ENCODE measurements at places on chromosomes 12 and 14.
A peak's percentile ranks its signal among the peaks of the same experiment; 100 is the strongest.

DNA sequence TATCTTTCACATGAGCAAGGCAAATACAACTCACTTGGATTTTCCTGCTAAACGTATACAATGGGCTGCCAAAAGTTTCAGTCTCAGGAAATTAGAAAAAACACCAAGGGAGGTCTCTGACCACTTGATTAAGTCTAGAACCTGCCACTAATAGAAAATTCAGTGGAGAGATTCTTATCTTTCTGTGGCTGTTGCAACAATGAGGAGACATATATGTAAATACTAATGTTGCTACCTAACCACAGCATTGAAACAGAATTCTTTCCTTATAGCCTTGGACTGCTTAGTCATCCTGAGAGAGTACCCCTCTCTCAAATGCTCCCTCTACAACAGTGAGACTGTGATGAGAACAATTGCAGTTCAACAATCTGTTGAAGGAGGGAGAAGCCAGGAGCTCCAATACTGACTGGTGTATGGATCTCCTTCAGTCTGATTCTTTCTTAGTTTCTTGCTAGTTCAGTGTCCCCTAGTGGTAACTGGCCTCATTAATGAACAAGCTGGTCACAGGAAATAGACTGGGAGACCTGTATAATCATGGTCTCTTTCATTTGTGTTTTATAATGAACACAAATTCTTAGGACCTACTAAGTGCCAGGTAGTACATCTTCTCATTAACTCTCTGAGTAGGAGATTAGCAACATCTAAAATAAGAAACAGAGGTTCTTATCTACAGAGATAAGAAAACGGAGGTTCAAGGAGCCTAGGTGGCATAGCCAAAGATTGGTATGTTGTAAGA, 164.5 kb downstream of the SLC38A4 start:
- DNase-seq = peak; percentile 89

DNA sequence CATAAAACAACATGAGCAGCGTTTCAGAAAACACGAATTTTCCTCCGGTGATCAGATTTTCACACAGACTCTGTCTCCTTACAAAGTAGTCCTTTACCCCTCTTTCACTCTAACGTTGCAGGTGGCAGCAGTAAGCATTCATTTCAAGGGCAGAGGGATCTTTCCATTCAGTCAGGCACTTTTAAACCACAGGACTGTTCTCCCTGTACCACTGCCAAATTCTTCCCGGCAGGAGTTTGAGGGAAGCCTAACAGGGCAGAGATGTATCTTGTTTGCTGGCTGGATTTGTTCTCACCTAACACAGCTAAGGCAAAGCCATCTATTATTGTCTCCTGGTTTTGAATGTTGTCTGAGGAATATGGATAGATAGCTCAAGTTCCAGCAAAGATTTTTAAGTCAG, 1187.3 kb upstream of the SEL1L start:
- no peak for DNase-seq

- DNase-seq = no peak
Measured at GRCh38 chr12:116656306-116656705, 81.6 kb downstream of the SPRING1 start.

GRCh38 chr12:7612851-7613250, 52.9 kb downstream of the APOBEC1 start:
- no peak for DNase-seq

- no peak for DNase-seq
Measured at GRCh38 chr14:96272777-96273473, 16.9 kb downstream of the BDKRB1 start.

DNA sequence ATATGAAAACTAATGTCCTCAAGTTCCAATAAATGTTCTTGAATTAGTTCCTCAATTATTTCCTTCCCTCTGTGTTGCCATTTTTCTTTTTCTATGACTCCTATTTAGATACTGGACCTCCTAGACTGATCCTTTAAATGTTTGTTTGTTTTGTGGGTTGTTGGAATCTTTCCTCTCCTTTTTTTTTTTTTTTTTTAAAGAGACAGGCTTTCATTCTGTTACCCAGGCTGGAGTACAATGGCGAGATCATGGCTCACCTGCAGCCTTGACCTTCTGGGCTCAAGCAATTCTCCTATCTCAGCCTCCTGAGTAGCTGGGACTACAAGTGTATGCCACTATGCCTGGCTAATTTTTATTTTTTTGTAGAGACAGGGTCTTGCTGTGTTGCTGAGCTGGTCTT, 9.6 kb downstream of the PRKAG1 start:
- no peak for DNase-seq

DNA sequence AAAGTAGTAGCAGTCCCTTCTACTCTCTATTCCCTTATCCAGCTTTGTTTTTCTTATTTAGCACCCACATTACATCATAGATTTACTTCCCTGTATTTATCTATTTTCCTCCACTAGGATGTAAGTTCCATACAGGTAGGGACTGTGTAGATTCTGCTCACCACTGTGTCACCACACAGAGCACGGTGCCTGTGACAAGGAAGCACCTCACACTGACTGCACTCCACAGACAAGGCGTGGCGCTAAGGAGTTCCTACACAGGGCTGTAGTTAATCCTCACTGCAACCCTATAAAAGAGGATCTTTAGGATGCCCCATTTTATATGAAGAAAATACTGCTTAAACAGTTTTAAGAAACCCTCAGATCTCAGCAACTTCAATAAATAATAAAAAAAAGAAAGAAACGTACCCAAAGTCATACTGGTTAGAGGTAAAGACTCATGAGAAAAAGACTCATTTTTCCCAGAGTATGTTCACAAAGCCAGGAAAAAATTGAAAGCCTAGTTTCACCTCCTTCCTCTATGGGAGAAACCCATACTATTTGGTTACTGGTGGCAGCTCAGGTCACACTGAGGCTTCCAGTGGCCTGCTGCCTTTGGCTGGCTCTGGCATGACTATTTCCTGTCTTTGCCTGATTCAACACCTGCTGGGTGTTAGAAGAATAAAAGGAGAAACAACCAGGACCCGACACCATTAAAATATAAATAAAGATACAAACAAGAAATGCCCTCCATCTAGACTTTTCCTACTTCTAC, 36.9 kb downstream of the RAD9B start:
- DNase-seq = no peak

- DNase-seq = no peak
Measured at GRCh38 chr14:70982200-70982599, 74.9 kb downstream of the PCNX1 start.

All from adipocyte (in vitro differentiated cells).